KG1 (cell line): ENCODE measurements at places on chromosomes 5 and 9.

DNA sequence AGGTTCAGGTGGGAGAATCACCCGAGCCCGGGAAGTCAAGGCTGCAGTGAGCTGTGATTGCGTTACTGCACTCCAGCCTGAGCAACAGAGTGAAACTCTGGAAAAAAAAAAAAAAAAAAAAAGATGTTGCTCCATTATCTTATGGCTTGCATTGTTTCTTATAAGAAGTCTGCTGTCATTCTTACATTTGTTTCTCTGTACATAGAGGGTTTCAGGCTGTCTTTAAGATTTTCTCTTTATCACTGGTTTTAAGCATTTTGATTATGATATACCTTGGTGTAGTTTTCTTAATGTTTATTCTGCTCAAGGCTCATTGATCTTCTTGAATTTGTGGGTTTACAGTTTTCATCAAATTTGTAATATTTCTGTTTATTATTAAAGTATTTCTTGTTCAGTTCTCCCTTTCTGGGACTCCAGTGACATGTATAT lies 35.2 kb downstream of the MVB12B start:
- DNase-seq = no peak

DNA sequence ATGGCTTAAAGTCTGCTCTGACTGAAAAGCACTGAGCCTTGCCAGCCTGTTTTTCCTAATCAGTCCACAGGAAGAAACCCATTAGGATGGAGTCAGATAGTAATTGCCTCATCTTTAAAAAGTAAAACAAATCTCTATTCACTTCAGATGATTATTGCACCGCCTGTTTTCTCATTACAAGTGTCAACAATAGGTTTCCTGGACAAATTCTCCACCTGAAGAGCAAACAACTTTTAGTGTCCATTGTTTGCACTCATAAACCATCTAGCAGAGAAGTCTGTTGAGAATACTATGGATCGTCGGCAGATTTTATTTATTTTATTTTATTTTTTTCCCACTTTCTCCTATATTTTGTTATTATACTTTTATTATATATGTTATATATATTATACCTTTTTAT lies 20.3 kb downstream of the C5orf63 start:
- no peak for DNase-seq

GRCh38 chr9:23606107-23606506 lies 219.9 kb downstream of the ELAVL2 start:
- no peak for DNase-seq

DNA sequence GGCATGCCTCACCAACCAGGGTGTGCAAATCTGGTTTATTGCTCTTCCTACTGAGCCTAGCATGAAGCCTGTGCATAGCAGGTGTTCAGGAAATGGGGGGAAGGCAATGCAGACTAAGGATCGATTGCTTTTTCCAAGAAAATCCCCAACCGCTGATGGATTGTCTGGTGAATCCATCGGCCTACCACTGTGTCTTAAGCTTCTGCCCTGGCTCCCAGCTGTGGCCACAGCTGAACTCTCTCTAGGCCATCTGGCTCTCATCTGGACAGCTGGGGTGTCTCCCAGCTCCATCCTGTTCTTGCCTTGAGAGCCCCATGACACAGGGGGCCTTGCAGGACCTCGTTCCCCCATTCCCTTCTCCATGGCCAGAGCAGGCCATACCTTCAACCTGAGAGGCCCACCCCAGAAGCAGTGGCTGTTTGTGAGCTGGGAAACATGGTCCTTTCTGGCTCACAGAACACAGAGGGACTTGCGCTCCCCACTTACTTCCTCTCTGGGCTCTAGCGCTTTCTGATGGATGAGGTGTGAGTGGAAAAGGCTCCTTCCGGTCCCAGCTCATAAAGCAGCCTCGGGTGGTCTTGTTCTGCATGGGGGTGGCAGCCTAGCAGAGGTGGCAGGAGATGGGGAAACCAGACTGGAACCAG lies 41.8 kb downstream of the COL27A1 start:
- no peak for DNase-seq

- DNase-seq = no peak
These were observed 94.1 kb upstream of the ITGA2 start for GRCh38 chr5:52895075-52895474.

GRCh38 chr9:99103054-99103895 lies 1.6 kb upstream of the TGFBR1 start:
- DNase-seq = no peak

DNA sequence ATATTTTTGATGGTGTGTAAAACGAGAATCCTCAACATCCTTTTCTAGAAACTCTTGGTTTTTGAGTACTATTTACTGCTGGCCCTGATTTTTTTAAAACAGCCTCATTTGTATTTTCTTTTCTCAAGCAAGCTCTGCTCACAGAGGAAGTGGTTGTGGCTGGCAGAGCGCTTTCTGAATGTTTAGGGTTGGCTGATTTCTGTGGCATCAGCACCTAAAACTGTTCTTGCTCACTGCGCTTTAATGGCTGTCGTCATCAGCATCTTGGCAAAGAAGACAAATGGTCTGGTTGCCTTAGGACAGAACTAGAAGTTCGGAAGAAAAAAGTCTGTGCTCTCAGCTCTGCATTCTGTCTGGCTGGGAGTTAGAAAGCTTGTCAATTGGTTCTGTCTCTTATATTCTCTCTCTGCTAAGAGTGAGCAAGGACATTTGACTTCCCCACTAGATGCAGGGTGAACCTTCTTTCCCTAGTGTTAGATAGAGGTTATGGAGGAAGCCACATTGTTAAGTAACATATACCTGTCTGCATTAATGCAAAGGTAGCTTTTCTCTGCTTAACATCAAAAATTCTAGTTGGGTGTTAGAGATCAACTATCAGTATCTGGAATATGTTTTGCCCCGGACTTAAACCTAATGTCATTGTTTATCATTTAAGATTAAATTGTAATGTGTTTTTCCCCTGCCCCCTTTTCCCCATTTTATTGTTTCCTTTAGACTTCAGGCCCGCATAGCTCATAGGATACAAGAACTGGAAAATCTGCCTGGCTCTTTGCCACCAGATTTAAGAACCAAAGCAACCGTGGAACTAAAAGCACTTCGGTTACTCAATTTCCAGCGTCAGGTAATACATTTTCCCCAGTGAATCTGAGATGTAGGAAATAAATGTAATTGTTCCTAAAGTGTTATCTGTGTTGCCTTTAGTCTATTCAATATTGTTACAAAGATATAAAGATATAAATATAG lies 39.0 kb downstream of the SMARCA2 start:
- no peak for DNase-seq

DNA sequence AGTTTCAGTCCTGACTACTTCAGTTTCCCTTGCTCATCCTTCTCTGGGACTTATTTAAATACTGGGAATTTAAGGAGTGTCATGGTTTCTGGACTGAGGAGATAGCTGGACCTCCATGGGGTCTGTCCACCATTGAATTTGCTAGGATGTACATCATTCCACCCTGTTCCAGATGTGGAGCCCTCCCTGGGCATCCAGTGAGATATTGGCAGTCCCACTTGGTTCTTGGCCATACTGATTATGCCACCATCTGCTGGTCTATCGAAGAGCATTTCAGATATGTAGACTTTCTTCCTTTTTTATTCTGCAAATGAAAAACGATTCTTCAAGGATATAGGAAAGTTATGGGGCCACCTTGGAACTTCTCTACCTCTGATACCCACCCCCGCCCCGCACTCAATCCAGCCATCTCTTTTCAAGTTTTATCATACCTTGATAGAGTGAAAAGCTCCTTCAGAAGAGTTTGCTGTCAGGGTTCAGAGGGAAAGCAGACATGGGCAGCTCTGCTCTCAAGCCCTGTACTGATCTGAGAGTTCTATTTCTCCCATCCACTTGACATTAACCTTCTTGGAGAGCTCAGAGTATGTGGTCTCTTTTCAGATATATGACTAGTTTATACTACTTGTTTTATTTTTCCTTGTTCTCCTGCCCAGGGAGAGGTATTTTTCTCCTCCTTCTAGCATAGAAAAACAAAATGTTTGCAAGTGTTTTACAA lies 490.7 kb upstream of the SGCD start:
- no peak for DNase-seq
